ENCODE measurements at places on chromosomes 4 and X.

- no peak for DNase-seq
Measured at GRCh38 chr4:142334931-142335330, 511.2 kb downstream of the INPP4B start.

GRCh38 chrX:5155301-5155700 is 1073.4 kb downstream of the NLGN4X start:
- no peak for DNase-seq

DNA sequence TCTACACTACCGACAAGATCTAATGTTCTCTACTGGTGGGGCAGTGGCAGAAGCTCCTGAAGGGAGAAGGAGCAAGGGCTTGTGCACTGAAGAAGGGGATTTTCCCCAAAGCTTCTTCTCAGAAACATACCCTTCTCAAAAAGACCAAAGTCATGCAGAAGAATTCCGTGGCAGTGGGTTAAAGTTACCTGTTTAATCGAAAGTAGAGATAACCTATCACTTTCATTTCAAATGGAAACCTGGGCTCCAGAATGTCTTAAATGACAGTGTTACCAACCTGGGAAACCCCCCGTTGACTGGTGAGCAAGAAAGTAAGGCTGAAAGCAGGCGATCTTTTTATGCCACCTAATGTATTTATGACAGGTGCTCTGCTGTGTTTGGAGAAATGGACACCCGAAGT is 92.5 kb upstream of the TEX13D start:
- peak; percentile 56 for DNase-seq

GRCh38 chrX:107834275-107835201 is 8.9 kb downstream of the MID2 start:
- no peak for DNase-seq

- DNase-seq, result no peak
Measured at GRCh38 chrX:12986886-12987285, 12.0 kb downstream of the TMSB4X start.

All from CD4-positive, alpha-beta T cell treated with Interleukin-10 for 1 hour (primary cell).